ENCODE measurements at places on chromosomes 13 and 19.
A peak's percentile ranks its signal among the peaks of the same experiment; 100 is the strongest.

- DNase-seq: no peak
Measured at GRCh38 chr13:35886332-35887114, 244.7 kb downstream of the DCLK1 start.

GRCh38 chr13:66574606-66575005 lies 655.5 kb downstream of the PCDH9 start:
- DNase-seq: no peak

DNA sequence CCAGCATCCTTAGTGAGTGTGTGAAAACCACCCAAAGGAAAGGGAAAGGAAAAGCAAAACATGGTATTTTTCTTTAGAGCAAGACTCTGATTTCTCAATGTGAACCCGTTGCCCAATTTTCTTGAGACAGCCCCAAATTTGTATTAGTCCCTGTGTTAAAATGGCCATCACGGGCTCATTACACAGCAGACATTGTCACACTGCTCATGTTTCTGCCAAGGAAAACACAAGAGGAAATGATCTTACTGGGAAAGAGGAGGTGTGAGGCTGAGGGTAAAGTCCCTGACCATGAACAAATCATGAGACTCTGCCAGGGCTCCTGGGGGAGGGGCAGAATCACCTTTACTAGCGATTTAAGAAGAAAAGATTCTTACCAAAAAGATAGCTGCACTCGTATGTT lies 54.4 kb downstream of the FAM124A start:
- DNase-seq: no peak

- DNase-seq: peak; percentile 46
Measured at GRCh38 chr19:46009530-46010510, 13.0 kb downstream of the PGLYRP1 start.

DNA sequence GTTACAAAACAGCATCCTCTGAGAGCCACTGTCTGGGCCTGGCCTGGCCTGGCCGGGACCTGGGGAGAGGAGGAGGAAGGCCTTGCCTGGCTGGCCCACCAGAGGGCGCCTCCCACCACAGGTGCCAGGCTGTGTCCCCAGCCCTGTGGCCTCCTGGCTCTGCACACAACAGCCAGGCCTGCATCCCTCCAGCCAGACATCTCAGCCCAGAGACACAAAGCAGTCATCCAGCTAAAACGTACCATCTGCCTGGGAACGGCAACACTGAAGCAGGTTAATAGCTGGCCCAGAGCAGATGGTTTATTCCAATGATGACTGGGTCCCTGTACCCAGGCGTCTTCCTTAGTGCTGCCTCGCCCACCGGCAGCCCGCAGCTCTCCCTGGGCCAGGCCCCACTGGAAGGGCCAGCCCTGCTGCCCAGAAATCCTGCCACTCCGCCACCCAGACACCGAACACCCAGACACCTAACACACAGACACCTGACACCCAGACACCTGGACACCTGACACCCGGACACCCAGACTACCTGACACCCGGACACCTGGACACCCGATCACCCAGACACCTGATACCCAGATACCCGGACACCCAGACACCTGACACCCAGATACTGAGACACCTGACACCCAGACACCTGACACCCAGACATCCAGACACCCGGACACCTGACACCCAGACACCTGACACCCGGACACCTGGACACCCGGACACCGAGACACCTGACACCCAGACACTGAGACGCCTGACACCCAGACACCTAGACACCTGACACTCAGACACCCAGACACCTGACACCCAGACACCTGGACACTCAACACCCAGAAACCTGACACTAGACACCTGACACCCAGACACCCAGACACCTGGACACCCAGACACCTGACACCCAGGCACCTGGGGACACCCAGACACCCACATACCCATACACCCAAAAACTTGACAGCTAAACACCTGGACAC lies 20.1 kb downstream of the C19orf12 start:
- DNase-seq: peak; percentile 74

- no peak for DNase-seq
Measured at GRCh38 chr13:110942248-110942981, 27.5 kb upstream of the ANKRD10 start.

DNA sequence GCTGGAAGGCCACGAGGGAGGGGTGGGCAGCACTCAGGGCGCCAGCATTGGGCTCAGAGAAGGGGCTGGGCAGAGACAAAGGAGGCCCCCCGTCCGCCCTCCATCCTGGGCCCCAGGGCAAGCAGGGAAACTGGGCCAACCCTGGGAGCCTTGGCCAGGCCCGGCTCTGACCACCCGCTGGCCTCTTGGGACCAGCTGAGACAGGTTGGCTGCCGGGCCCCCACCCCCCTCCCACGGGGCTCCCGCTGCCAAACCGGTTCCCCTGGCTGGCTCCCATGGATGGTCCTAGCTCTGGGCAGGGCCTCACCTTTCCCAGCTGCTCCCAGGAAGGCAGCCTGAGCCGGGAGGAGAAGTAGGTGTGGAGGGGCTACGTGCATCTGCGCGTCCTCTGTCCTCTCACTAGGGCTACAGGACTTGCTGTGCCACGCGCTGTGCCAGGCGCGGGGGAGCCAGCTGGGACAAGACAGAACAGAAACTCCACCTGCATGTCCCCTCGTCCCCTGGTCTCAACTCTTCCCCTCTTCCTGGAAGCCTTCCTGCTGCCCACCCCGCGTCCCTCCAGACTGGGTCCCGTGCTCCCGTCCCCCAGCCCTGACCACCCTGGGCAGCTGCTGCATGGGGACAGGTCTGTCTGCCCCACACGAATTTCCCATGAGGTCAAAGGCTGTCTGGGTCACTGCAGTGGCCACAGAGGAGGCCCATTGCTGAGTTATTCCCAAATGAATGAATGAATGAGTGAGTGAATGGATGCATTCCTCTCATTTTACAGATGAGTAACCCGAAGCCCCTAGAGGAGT lies 29.1 kb upstream of the NCCRP1 start:
- DNase-seq: no peak

DNA sequence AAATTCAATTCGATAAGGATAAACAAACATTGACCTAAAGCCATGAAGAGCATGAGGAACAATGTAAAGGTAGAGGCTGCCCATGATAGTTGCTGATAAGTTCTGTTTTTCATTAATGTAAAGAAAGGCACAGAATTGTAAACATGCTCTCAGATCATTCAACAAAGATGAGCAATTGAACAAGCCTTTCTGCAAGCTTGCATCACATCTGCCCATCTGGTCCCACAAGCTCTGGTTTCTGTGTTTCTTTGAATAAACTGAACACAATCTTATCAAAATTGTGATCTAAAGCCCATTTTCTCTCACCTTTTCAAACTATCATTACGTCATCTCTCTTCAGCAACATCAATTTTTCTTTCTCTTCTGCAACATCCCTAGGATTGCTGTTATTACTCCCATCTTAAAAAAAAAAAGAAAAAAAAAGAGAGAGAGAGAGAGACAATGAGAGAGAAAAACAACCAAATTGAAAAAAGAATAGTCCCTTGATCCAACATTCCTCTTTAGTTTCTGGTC lies 487.2 kb upstream of the GPC6 start:
- DNase-seq: no peak

GRCh38 chr19:55256562-55257460 lies 2.0 kb downstream of the PPP6R1 start:
- DNase-seq: no peak

DNA sequence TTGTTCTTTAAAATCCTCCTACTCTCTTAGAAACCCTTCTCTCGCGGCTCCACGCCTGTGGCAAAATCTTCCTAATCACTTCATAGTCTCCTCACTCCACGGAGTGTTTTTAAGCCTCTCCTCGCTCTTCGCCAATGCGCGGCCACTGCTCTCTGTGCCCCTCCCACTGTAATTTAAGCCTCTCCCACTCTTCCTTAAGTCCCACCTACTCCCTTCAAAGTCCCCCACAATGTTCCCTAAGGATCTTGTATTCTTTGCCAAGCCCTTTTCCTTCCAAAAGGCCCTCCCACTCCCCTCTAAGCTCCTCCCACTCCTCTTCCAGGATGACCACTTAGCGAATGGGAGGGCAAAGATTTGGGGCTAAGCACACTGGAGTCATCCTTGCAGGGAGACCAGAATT lies 1.3 kb downstream of the FIZ1 start:
- no peak for DNase-seq

DNA sequence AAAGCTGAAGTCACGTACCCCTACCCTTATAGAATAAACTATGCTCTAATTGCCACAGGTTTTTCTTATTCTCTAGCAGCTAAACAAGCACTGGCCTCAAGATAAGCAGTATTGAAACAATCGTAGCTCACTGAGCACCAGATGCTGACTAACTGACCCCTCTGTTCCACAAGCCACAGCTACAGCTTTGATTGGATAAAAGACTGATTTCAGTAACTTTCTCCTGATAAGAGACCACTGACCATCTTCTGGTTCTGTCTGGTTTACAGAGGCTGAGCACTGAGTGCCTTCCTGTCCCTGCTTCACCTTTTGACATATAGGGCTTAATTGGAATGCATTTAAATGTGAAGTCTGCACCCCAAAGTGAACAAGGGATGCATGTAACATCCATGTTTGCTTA lies 8.4 kb upstream of the RAP2A start:
- DNase-seq: no peak

DNA sequence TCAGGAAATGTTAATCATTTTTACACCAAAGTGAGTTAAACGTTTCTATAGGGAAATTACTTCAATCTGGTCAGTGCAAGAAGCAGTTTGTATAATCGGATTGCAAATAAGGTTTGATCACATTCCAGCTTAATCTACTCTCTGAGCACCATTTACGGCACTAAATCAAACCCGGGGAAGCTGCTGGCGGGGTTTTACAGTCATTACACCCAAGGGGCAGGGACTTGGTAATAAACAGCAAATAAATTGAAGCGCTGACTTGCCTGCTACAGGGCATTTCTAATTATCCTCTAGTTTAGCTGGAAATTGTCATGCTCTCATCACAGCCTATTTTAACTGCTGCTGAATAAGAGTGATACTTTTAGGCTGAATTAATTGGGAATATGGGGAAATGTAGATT lies 152.1 kb upstream of the SOX21 start:
- DNase-seq: no peak

GRCh38 chr13:40061466-40062450 lies 406.3 kb downstream of the COG6 start:
- DNase-seq: no peak

GRCh38 chr13:31214435-31214834 lies 14.7 kb downstream of the B3GLCT start:
- DNase-seq: no peak

- DNase-seq: no peak
Measured at GRCh38 chr13:70527599-70527998, 419.3 kb upstream of the KLHL1 start.

GRCh38 chr13:32905063-32905863 lies 111.0 kb upstream of the KL start:
- no peak for DNase-seq

GRCh38 chr13:65540175-65540574 lies 1690.0 kb downstream of the PCDH9 start:
- DNase-seq: no peak

GRCh38 chr19:40933025-40933424 lies 51.0 kb upstream of the CYP2A7 start:
- no peak for DNase-seq

DNA sequence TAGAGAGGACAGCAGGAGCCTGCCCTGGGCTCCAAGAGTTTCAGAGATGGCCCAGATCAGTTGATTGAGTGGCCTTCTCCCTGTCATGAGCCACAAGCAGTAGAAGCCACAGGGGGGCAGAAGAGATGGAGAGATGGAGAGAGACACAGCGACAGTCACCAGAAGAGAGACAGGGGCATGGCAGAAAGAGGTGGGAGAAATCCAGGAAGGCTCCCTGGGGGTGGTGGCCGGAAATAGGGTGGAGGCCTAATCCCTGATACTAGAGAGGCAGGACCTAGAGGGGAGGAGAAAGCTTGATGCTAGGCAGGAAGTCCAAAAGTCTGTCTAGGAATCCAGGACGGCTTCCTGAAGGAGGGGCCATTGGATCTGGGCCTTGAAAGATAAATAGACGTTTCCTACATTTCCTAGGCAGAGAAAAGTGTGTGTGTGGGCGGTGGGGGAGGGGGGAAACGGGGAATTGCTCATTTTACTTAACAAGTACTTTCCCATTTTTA lies 9.6 kb upstream of the TPM4 start:
- peak; percentile 32 for DNase-seq

- no peak for DNase-seq
Measured at GRCh38 chr13:77583581-77583980, 48.1 kb downstream of the SCEL start.

DNA sequence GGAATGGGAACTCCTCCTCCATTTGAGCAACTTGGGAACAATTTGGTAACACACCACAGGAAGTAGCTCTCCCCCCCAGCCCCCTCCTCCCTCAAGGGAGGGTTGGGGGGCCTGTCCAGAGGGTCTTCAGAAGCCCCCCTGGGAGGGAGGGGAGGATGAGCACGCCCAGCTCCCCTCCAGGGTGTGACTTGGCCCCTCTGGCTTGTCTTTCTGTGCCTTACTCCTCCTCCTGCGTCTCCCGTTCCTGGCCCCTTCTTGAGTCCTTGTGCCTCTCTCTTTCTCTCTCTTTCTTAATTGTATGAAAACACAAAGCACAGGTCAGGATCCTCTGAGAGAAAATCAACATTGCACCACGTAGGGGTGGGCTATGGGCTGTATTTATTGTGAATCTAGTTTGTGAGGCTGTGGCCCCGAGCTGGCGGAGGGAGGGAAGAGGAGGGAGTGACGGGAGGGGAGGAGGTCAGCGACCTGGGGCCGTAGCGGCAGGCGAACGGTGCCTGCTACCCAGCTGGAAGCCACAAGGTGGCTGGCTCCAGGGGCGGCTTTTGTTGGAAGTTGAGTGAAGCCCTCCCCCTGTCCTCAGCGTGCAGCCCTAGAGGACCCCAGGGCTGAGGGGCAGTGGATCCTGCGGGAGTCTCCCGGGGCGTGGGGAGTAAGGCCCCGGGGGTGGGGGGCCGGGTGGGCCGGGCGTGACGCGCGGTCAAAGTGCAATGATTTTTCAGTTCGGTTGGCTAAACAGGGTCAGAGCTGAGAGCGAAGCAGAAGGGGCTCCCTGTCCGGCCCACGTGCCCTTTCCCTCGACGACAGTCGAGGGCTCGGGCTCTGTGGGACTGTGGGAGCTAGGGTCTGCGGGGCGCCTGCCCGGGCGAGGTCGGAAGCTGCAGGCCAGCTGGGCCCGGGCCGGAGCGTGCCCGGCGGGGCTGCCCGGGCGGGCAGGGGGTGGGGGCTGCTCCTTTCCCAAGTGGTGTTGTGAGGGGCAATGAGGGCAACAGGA lies 6.4 kb downstream of the LYL1 start:
- no peak for DNase-seq

- no peak for DNase-seq
Measured at GRCh38 chr13:96533408-96533807, 443.5 kb downstream of the HS6ST3 start.

- DNase-seq: no peak
Measured at GRCh38 chr13:39760521-39760920, 105.1 kb downstream of the COG6 start.

DNA sequence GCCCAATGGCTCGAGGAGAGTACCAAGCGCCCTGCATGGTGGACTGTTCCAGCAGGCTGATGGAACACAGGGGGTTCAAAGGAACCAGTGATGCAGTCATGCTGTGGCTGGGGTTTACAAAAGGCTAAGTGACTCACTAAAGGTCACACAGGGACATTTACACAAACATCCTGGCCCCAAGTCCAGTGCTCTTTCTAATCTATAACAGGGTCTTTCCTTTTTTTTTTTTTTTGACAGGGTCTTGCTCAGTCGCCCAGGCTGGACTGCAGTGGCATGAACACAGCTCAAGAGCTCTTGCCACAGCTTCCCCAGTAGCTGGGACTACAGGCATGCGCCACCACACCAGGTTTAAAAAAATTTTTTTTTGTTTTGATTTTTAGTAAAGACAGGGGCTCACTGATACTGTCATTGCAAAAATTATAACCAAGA lies 2.8 kb upstream of the SLC25A15 start:
- DNase-seq: no peak
